WERI-Rb-1 (cell line): ENCODE measurements at places on chromosomes 1 and 21.
A peak's percentile ranks its signal among the peaks of the same experiment; 100 is the strongest.

DNA sequence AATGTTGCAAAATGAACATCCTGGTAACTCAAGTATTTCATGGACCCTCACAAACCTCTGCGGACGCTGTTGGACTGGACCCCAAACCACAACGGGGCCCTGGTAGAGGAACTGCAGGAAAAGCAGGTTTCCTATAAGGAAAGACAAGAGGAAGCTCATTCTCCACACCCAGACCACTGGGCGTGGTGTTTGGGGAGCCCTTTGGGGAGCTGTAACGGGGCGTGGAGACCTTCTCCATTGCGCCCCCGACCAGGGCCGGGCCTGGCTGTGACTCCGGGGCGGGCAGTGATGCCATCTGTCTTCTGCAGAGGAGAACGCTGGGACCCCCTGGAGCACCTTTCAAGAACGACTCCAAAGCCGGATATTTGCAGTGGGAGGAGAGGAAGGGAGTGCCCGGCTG, 30.0 kb upstream of the AGPAT3 start:
- no peak for DNase-seq

GRCh38 chr1:67791261-67791660, 42.0 kb downstream of the GNG12 start:
- DNase-seq, result no peak

GRCh38 chr1:193417945-193418744, 231.7 kb upstream of the B3GALT2 start:
- DNase-seq, result no peak

DNA sequence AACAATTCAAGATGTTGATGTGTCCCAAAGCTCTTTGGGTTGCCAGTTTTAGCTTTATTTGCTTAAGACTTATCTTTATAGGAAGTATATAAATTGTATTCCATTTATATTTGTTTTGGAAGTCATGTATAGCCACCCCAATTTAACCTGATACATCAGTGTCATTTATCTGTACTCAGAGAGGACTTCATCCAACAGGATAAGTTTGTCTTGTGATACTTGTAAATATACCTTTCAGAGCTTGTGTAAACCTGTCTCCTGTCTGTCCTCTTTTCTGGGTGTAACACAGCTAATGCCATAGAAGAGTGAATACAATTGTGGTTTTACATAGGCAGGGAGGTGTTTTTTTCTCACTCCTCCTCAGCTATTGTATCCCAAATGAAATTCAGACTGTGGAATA, 10.4 kb downstream of the PTGFR start:
- DNase-seq, result no peak

DNA sequence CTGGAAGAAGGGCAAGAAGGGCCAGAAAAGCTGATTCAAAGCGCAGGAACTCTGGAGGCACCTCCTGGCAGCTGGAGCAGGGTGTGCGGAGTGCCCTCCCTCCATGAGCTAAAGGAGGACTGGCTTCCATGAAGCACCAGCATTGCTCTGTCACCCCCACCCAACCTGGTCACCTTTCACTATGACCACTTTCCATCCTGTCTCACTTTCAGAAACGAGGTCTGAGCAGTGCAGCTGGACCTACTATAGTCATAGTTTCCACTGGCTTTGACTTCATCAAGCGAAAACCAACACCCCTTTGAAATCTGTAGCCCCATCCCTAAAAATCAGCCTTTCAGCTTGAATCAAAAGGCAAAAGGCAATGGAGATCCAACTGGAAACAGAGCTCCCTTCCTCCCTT, 84.8 kb upstream of the CACNA1E start:
- no peak for DNase-seq

- peak; percentile 62 for DNase-seq
Observed at GRCh38 chr1:10941891-10942541, 70.4 kb upstream of the TARDBP start.

- no peak for DNase-seq
Observed at GRCh38 chr1:91754348-91754747, 131.6 kb downstream of the TGFBR3 start.

DNA sequence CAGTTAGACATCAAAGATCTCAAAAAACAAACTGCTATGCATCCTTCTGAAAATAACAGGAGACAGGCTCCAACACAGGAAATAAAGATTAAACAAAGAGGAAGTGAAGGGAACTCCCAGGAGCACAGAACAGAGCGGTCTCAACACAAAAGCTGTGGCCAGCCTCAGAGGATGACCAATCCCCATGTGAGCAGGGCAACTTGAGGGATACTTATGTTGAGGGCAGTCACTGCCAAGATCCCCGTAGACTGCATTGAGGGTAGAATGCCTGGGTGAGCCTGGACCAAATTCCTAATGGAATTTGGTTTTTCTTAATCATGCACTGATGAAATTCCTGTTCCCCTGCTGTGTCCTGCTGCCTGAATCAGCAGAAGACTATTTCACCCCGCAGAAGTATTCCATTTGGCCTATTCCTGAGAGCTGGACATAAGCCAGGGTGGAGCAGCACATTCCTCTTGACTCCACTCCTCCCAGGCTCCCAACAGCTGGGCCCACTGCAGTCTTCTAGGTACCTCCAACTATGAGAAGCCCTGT, 49.0 kb downstream of the JAK1 start:
- DNase-seq, result no peak

DNA sequence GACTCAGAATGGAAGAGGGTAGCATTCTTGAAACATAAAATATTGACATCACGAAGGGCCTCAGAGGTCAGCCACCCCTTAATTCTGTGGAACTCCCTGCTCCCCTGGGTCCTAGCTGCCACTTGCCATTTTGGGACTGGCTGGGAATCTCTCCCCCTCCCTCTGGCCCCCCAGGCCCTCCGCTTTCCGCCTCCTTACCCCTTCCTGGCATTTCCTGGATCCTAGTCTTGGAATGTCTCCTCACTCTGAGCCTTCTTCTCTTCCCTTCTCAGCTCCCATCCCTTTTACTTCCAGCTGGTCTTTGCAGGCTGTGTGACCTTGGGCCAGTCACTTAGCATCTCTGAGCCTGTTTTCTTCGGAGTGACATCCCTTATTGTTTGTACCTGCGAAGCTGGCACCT, 4.5 kb downstream of the PADI1 start:
- DNase-seq, result no peak

- DNase-seq, result peak; percentile 60
Observed at GRCh38 chr1:69700770-69701169, 133.0 kb downstream of the LRRC7 start.

DNA sequence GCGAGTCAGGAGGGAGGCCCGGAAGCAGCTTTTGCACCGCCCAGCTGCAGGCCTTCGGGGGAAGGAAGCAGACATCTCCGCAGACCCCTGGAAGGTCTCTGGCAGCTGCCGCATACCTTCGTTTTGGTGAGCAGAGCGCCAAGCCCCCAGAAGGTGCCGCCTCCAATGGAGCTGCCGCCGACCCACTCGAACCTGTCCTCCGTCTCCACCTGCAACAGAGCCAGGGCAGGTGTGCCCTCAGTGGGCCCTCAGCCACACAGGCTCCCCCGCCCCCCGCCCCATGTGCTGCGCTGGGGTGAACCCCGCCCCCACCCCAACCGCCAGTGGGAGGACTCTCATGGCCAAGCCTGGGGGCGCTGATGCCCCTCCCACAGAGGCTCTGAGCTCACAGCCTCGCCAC, 6.2 kb downstream of the PANK4 start:
- DNase-seq, result no peak

DNA sequence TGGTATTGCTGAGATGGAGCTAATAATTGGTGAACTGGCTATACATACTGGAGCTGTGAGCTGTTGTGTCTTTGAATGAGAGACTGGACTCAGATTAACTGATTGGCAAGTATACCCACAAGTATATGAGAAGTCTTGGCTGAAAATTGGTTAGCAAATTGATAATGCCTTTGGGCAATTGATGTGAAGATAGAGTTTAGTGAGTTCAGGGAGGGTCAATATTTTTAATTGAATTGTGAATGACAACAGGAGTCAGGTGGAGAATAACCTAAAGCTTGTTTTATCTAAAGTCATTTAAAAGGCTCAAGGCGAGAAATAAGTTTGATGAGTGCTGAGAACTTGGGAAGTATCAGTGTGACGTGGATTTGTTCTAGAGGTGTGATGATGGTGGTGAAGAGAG, 27.5 kb downstream of the NCAM2 start:
- no peak for DNase-seq

GRCh38 chr1:223068900-223069665, 74.0 kb downstream of the TLR5 start:
- no peak for DNase-seq

- DNase-seq, result no peak
Observed at GRCh38 chr21:26443291-26443690, 129.8 kb downstream of the CYYR1 start.

GRCh38 chr1:184037849-184038591, 492 bp upstream of the COLGALT2 start:
- no peak for DNase-seq

- no peak for DNase-seq
Observed at GRCh38 chr1:235644693-235645305, 4.8 kb downstream of the GNG4 start.

GRCh38 chr1:231220801-231221200, 20.2 kb upstream of the GNPAT start:
- no peak for DNase-seq

DNA sequence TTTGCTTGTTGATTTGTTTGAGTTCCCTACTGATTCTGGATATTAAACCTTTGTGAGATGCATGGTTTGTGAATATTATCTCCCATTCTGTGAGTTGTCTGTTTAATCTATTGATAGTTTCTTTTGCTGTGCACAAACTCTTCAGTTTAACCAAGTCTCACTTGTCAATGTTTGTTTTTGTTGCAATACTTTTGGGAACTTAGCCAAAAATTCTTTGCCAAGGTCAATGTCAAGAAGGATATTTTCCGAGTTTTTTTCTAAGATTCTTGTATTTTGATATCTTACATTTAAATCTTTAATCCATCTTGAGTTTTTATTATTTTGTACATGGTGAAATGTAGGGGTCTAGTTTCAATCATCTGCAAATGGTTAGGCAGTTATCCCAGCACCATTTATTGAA, 1230.7 kb upstream of the NCAM2 start:
- no peak for DNase-seq

GRCh38 chr1:152951711-152952110, 4.7 kb downstream of the SPRR5 start:
- no peak for DNase-seq

GRCh38 chr1:154955039-154955717, 721 bp downstream of the PBXIP1 start:
- DNase-seq, result peak; percentile 93

GRCh38 chr1:19974822-19975416, 4.5 kb downstream of the PLA2G2A start:
- peak; percentile 62 for DNase-seq

DNA sequence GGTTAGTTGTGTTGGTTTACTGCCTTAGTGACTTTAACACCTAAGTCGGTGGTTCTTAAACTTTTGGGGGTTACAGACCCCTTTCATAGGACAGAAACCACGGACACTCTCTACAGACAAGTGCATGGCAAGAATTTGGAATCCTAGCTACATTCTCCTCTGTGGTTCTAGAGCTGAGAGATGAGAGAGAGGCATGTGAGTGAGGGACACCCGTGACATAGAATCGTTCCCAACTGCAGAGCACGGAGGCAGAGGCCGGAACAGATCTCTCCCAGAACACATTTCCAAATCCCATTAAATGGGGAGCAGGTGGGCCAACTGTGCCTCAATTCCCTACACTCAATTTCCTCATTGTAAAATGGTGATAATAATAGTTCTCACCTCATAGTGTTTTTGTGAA, 60.7 kb downstream of the DAB1 start:
- no peak for DNase-seq

GRCh38 chr1:115142616-115143015, 53.3 kb upstream of the TSPAN2 start:
- DNase-seq, result no peak

GRCh38 chr1:151596166-151596953, 15.5 kb upstream of the SNX27 start:
- DNase-seq, result no peak

DNA sequence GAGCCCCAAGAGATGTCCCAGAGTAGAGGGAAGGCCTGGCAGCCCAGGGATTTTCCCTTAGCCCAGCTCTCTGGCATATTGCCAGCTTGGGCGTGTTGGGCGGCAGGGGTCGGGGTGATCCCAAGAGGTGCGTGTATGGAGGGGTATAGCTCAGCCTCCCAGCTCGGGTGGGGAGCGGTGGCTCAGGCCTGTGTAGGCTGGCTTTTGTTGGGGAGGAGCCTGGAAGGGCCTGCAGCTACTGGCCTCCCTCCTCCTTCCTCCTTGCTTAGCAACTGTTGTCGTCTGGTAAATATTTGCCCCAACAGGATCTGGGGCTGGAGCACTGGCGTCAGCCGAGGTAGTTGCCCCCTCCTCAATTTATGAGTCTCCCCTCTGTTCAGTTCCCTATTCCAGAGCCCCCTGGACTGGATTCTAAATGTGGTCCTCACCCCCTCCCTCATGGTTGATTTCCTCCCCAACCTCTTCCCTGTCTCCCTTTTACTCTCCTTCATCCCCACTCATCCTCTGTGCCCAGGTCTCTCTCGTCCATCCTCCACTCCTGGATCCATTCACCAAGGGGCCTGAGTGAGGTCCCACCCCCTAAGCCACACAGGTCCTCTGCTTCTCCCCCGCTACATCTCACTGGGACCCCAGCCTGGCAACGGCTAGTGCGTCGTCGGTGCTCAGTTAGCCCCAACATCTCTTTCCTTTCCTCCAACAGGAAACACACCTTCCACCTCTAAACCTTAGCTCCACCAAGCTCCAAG, 10.3 kb upstream of the LMNA start:
- DNase-seq, result no peak

DNA sequence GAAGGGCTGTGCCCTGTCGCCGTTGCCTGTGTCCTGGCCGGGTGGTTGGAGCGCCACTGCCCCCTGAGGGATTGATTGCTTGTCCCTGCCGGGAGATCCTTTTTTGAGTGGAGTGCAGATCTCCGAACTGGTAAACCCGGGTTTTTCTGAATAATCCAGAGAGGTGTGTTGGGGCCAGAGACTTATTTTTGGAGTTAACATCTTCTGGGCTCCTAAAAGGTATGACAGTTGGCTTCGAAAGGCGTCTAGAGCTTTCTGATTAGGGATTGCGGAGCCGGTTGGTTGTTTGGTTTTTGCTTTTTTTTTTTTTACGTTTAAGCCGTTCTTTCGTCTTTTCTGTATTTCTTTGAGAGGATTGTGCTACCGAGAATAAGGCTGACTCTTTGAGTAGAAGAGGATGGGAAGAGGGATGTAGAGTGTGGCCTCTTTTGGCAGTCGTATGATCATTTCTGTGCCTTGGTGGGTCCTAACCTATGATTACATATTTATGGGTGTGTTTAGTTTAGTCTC, 756 bp downstream of the RLF start:
- no peak for DNase-seq

GRCh38 chr1:156489166-156489934, 11.2 kb downstream of the MEF2D start:
- DNase-seq, result peak; percentile 100

GRCh38 chr21:17402937-17403336, 109.9 kb upstream of the CXADR start:
- DNase-seq, result no peak

GRCh38 chr1:246404078-246404477, 103.0 kb downstream of the SMYD3 start:
- no peak for DNase-seq

- no peak for DNase-seq
Observed at GRCh38 chr1:217133958-217134856, 411.0 kb upstream of the ESRRG start.

DNA sequence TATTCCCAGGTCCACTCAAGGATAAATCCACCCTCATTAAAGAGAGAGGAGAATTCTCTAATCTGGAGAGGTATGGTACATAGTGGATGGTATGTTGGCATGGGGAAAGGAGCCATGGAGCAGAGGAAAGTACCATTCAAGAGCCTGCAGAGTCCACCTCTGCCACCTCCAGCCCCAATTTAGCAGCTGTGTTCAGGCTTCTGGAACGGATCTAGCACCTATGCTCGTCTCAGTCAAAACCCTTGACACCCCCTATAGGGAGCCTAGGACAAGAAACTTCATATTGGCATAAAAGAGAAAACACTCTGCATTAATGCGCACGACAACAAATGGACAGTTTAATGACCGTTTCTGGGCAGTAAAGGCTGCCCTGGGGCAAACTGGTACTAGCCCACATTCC, 161.1 kb upstream of the FAM78B start:
- no peak for DNase-seq
